Eye (tissue), 1 donor: ENCODE measurements at places on chromosomes 4 and X.

- DNase-seq, result no peak
Observed at GRCh38 chrX:130216320-130216719, 44.6 kb downstream of the RAB33A start.

GRCh38 chr4:60259781-60260180 lies 940.3 kb upstream of the ADGRL3 start:
- no peak for DNase-seq

- peak; percentile 33 for DNase-seq
Observed at GRCh38 chrX:10017872-10018271, 50.7 kb downstream of the CLDN34 start.

DNA sequence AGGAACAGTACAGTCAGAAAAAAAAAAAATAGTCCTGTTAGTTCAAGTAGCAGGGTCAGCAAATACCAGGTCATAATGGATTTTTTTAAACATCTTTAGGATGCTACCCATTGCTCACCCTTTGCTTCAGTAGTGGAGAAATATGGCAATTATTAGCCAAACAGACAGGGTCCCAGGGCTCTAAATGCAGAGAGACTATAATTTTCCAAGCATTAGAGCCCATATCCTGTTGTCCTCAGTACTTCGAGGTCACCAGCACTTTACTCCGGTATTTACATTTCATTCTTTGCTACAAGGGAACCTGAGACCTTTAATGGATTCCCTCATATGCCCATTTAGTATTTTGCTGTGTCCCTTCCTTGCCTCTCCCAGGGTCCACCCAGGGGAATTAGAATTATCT lies 1562.9 kb upstream of the TENM3 start:
- DNase-seq, result peak; percentile 16
